SIG-M5 (cell line): ENCODE measurements at places on chromosomes 13 and 19.

- no peak for DNase-seq
Measured at GRCh38 chr19:55442372-55442961, 633 bp downstream of the SHISA7 start.

- no peak for DNase-seq
Measured at GRCh38 chr13:76809389-76809788, 76.8 kb downstream of the KCTD12 start.

DNA sequence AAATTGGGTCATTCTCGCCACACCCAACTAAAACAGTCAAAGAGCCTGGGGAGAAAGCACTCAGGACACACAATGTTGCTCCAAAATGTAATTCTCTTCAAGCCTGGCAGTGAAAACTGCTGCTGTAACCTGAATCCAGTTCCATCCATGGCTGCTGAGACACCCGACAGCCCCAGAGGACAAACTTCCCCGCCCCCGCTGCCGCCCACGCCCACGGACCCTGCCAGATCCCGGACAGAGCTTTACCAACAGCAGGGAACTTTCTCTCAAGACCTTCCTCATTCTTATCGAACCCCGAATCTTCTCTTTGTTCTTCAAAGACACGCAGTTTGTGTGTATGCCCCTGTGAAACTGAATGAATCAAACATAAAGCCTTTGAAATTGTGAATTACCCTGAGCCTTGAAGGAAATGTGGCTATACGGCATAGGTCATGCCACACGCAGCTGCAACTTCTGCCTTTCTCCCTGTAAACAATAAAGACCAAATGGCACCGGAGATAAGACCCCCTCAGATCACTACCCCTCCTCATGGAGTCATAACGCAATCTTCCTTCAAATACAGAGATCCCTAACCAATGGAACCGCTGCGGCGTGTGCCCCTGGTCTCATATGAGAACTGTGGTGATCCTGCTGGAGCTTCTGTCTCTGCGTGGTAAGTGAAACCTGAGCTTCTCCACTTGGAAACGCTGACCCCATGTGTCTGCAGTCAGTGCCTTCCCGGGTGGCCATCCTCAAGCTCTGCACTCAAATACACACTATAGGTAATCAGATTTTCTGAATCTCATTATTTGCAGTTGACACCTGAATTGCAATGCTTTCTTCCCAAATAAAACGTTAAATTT, 4.8 kb upstream of the LAMP1 start:
- no peak for DNase-seq

- no peak for DNase-seq
Measured at GRCh38 chr19:54186934-54187381, 2.4 kb downstream of the MBOAT7 start.

DNA sequence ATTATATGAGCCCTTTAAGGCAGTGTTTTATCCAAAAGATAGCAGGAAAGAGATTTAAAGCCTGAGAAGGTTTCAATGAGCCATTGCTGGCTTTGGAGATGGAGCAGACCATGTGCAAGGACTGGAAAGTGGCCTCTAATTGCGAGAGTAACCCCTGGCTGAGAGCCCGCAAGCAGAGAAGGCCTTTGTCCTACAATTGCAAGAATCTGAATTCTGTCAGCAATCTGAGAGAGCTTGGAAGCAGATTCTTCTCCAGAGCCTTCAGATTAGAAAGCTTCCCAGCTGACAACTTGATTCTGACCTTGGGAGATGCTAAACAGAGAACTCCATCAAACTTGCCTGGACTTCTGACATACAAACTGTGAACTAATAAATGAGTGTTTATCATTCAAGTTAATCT, 528.7 kb upstream of the KLF12 start:
- DNase-seq = no peak
